Kasumi-1 (cell line): ENCODE measurements at places on chromosomes 3 and 15.
A peak's percentile ranks its signal among the peaks of the same experiment; 100 is the strongest.

- DNase-seq: no peak
Observed at GRCh38 chr15:57355259-57355658, 21.0 kb upstream of the CGNL1 start.

- DNase-seq: no peak
Observed at GRCh38 chr3:58986654-58987053, 63.2 kb downstream of the CFAP20DC start.

GRCh38 chr3:127967316-127967715 is 52.3 kb downstream of the KBTBD12 start:
- no peak for DNase-seq

- no peak for DNase-seq
Observed at GRCh38 chr15:90881181-90881977, 2.9 kb upstream of the FES start.

DNA sequence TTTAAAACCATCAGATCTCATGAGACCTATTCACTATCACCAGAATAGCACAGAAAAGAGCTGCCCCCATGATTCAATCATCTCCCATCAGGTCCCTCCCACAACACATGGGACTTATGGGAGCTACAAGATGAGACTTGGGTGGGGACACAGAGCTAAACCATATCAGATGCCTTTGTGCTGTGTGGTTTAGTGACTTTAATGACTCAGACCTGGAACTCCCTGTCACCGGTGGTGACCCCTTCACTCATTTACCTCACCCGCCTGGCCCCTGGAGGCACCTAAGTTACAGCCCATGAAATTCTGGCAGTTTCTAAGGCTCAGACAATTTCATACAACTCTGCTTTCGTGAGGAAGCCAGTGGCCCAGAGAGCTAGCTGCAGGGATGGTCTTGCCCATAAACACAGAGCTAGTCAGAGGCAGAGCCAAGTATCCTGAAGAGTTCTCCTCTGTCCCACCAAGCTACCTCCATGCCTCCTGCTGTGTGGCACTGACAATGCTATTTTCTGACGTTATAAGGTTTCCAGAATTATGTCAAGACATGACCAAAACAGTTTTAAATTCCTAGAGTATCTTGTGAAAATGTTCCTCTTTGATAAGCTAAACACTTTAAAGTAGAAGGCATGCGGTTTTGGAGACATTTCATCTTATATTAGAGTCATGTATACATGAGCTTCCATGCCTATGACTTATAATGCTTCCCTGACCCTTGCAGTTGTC is 231.1 kb upstream of the IL12A start:
- no peak for DNase-seq

- peak; percentile 92 for DNase-seq
Observed at GRCh38 chr15:40333922-40334492, 6.7 kb downstream of the CCDC9B start.

- peak; percentile 93 for DNase-seq
Observed at GRCh38 chr3:59709702-59710553, 660.1 kb upstream of the CFAP20DC start.

GRCh38 chr15:68821841-68822381 is 1.2 kb upstream of the ANP32A start:
- peak; percentile 32 for DNase-seq

DNA sequence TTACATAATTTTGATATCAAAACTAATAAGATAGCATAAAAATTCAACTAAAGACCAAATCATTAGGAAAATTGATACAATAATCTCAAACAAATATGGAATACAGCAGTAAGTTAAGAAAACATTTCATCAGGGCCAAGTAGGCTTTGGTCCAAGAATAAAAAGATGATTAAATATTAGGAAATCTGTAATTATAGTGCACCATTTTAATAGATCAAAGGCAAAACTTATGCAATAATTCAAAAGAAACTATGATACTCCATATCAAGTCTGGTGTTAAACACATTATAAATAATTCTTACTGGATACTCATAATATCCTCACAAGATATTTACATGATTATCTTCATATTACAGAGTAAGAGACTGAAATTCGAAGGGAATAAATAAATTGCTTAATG is 51.2 kb downstream of the THRB start:
- DNase-seq: no peak

DNA sequence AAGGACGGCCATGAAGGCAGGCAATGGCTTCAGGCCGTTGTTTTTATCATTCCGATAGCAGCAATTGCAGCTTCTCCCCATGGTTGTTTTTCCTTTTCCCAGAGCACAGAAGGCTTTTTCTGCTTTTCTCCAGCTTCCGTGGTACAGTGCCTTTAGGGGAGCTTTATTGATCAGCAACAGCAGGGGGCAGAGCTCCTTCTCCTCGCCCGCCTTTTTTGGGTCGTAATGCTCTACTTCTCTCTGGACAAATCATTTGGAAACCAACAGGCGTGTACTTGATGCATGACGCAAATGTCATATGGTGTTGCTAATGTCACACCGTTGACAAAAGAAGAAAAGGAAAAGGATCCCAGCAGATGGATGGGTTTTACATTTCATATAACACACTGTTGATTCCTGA is 79.7 kb upstream of the SNRK start:
- no peak for DNase-seq

- no peak for DNase-seq
Observed at GRCh38 chr3:111782447-111782782, 76.7 kb upstream of the PHLDB2 start.

GRCh38 chr15:80266113-80266512 is 14.1 kb upstream of the CTXND1 start:
- no peak for DNase-seq

DNA sequence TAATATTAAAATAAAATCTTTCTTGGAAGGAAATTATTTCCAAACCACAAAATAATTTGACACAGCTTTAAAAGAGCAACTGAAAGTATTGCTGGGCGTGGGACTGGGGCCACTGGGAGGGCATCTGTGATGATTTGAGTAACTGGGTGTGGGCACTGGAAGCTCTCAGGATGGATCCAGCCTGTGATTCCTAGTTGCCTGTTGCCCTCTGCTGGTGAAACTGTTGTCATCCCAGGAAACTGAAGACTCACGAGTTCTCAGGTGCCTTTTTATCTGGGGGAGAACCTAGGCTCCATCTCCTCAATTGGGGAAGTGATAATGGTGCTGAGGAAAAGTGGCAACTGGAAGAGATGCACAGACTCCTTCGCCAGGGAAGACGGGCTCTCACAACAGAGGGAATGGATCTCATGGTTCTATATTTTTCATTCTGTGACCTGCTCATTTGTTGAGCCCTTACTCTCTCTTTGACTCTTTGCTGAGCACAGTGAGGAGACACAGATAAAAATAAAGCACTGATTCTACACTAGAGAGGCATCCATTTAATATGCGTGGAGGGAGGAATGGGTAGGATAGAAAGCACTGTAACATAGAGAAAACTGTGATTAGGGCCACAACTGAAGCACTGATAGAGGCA is 61.6 kb downstream of the TPRG1 start:
- DNase-seq: peak; percentile 46

GRCh38 chr15:42018306-42019224 is 2.3 kb downstream of the PLA2G4E start:
- no peak for DNase-seq

- no peak for DNase-seq
Observed at GRCh38 chr3:126646674-126647073, 8.2 kb downstream of the TXNRD3 start.

GRCh38 chr15:94457661-94458060 is 226.3 kb downstream of the MCTP2 start:
- DNase-seq: no peak

- no peak for DNase-seq
Observed at GRCh38 chr3:191158815-191159214, 40.2 kb upstream of the OSTN start.

DNA sequence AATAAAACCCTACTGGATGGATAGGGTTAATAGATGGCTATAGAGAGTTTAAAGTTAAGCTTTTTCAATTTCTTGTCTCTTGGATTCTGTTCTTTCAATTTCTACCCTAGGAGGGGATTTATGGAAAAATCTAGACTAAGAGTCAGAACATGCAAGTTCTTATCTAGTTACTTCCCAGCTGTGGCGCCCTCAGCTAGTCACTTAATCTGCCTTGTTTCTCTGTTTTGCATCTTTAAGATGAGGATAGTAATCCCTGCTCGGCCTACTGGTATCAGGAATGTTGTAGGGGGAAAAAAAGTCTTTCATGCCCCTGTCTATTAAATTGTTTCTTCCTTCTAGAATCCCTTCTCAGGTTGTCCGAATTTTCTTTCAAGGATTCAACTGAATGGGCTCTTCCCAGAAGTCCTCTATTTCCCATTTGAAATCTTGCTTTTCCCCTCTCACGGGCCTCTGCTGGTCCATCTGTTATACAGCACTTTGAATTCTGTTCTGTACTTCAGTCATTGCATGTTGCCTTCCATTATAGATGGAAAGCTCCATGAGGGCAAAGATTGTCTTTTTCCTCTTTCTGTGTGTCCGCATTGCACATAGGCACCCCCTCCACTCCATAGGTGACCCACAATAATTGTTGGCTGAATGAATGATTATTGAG is 4.4 kb downstream of the KCTD6 start:
- no peak for DNase-seq

DNA sequence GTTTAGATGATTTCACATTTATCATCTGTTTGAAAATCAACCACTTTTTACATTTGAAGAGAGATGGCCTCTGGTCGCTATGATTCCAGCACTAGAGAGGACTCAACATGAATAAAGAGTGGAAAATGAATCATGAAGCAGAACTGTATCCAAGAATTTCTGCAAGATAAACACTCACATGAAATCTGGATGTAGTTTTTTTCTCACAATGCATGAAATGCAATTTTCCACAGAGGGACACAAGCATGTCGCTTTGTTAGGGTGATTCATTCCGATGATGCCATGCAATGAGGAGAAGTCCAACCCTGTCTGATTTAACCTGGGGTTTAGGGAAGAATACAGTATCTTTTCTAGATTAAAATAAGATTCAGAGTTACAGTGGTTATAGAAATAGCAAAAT is 50.4 kb upstream of the ADCY5 start:
- DNase-seq: no peak

DNA sequence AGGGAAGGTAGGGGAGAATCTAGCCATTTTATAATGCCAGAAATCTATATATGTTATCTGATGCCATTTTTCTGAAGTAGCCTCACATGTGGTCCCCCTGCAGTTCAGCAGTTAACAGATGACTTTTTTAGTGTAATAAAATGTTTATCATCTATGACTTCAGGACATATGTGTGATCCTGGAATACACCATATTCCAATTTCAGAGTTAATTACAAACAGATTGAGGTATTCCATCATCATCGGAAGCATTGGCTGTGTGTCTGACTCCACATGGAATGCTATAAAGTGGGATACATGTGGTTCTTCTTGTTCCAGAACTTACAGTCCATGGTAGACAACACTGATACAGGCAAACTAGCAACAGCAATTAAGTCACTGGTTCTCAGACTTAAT is 45.9 kb upstream of the LIMD1 start:
- DNase-seq: no peak

- DNase-seq: no peak
Observed at GRCh38 chr3:45082142-45082538, 56.0 kb downstream of the CLEC3B start.

DNA sequence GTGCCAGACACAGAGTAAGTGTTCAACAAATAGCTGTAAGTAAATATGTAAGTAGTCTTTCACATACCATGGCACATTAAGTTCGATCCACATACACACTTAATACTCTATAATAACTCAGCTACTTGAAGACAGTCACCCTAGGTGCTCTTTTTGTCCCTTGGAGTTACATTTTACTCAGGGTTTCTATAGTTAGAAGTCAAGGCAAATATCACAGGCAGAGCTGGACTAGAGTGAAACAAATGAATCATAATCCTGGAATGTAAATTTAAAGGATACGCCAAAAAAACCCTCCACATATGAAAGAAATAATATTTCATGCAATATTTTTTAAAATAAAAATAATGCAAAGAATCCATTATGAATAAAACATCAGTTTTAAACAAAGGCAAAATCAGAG is 461.8 kb downstream of the MAGI1 start:
- DNase-seq: no peak

DNA sequence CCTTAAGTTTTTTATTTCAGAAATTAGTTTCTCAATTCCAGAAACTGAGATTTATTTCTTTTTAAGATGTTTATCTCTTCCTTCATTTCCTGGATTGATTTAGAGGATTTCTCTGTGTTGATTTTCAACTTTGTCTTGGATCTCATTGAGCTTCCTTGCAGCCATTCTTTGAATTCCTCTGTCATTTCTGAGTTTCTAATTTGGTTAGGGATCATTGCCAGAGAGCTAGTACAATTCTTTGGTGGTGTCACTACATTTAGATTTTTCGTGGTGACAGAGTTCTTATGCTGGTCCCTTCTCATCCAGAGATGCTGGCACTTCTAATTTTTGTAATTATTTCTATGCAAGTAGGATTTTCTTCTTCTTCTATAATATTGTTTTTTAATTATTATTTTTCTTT is 691.1 kb upstream of the NAALADL2 start:
- no peak for DNase-seq

DNA sequence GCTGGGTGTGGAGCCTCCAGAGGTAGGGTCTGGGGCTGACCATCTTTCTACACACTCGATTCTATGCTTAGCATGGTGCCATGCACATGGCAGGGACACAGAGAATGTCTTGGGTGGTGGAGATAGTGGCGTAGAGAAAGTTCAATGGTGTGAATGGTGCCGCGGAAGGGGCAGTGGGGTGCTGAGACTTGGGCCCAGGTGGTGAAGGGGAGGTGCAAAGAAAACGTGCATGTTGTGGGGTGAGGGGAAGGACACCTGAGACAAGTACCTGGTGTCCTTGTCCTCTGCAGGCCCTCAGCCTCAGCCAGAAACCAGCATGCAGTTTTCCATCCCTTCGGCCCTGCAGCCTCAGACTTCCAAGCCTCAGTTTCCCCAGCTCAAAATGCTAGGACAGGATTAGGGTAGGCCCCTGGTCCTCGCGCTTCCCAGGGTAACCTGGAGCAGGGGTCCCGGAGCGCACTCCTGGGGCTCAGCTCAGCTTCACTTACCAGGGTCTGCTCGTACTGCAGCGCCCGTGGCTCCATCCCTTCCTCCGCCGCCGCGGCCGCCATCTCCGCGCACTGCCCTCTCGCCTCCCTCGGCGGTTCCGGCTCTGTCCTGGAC is 375 bp downstream of the CLCN2 start:
- no peak for DNase-seq

- peak; percentile 53 for DNase-seq
Observed at GRCh38 chr3:20225769-20226168, 39.8 kb upstream of the SGO1 start.

GRCh38 chr15:62896969-62897486 is 145.5 kb upstream of the TPM1 start:
- DNase-seq: no peak
